Activated CD4-positive, CD25-positive, alpha-beta regulatory T cell treated with anti-CD3 and anti-CD28 coated beads, Interleukin-2, amount 50 U/mL, for 24 hours (primary cell): ENCODE measurements at places on chromosomes 12 and 14.

- no peak for ATAC-seq
Observed at GRCh38 chr12:130911193-130911592, 39.3 kb downstream of the RAN start.

DNA sequence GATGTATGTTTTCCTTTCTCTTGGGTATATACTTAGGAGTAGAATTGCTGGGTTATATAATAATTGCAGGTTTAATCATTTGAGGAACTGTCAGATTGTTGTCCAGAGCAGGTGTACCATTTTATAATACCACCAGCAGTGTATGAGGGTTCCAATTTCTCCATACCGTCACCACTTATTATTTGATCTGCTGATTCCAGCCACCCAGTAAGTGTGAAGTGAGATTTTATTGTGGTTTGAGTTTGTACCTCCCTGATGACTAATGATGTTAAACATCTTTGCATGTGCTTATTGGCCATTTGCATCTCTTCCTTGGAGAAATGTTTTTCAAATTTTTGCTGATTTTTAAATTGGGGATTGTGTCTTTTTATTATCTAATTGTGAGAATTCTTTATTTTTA, 15.1 kb downstream of the NCKAP5L start:
- ATAC-seq = peak; percentile 43

- no peak for ATAC-seq
Observed at GRCh38 chr14:45810152-45810872, 557.3 kb upstream of the MIS18BP1 start.

GRCh38 chr12:28896421-28896820, 252.7 kb upstream of the FAR2 start:
- no peak for ATAC-seq

DNA sequence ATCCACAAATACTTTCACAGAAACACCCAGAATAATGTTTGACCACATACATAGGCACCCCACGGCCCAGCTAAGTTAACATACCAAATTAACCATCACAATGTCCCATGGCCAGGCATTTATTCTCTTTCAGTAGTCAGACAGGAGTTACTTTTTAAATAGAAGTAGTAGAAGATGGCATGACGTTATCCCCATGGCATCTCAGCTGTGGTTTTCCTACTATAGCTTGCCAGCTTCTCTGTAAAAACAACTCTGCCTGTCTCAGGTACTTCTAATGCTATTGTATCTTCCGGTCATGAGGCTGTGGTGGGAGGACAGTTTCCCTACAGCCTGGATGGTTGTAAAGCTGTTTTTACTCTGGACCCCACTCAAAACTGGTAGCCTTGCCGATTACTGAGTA, 19.3 kb downstream of the CTSG start:
- no peak for ATAC-seq

DNA sequence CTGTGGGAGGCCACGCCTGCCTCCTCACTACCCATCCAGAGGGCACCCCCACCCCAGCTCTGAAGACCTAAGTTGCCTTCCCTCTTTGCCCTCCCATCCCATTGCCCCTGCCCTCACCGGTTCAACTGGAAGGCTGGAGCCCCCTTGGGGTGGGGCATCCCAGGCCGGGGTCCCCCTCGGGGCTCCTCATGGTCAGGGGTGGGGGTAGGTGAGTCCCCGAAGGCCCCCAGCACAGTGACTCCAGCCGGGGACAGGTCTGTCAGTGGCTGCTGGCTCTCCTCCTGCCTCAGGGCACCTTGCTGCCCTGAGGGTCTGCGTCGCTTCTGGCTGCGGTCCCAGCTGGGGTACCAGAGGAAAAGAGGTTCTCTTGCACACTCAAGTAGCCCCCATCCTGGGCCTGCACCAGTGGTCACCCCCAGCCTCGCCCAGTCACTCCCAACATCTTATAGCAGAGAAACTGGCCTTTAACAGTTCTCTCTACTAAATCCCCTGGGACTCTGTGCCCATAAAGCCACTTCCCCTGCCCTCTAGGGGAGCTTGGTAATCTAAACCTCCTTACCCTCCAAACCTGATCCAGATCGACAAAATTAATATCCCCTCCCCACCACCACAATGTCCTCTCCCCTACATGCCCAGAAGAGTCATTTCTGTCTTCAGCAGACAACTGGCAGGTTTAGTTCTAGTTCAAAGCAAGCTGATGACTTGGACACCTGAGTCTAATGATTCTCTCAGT, 5.1 kb downstream of the PIANP start:
- ATAC-seq = no peak

- no peak for ATAC-seq
Observed at GRCh38 chr14:41385797-41386196, 220.9 kb upstream of the LRFN5 start.

DNA sequence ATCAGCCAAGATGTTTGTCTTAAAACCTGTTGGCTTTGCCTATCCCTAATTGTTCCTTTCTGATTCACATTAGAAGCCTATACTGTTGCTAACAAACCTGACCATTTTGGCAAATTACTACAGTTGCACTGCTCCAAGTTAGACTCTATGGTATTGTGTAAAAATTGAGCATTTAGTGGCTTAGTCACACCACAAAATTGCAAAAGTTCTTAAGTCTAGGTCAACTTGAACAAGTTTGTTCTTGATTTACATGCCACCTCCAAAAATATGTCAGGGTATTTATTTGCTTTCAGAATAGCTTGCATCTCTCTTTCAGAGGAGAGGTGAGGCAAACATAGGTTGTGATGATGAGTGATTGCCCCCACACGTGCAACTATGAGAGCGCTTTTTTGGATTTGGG, 27.0 kb upstream of the PTHLH start:
- ATAC-seq = no peak

DNA sequence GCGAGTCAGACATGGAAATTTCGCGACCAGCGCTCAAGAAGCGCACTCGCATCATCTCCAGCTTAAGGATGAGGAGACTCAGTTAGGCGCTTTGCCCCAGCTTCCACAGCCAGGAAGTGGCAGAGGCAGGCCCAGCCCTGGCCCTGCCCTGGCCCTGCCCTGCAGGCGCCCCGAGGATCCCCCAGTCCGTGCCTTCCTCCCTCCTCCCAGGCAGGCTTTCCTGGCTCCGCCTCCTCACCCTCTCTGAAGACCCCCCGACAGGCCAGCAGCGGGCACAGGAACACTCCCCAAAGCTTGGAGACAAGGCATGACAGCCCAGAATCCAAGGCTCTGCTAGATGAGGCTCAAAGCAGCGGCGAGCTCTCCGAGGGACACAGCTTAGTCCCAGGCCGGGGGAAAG, 25.1 kb downstream of the UBR7 start:
- no peak for ATAC-seq

DNA sequence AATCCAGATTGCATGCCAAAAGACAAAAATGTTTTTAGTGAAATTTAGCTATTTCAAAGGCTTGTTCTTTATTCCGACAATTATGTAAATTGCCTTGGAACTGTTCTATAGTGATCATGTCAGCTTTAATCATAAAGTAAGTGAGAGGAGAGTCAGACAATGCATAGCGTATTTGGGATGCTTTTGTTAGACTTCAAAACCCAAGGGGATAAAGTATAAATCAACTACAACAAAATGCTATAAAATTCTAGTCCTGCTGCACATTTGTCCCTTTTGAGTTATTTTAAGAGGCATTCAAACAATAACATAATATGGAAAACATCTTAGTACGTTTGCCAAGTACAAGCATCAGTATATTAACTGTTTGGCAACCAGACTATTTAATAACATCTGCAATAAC, 11.3 kb downstream of the RTRAF start:
- ATAC-seq = no peak

GRCh38 chr14:104335176-104335575, 196.8 kb downstream of the KIF26A start:
- no peak for ATAC-seq

- ATAC-seq = no peak
Observed at GRCh38 chr12:1656902-1657301, 27.9 kb downstream of the WNT5B start.

DNA sequence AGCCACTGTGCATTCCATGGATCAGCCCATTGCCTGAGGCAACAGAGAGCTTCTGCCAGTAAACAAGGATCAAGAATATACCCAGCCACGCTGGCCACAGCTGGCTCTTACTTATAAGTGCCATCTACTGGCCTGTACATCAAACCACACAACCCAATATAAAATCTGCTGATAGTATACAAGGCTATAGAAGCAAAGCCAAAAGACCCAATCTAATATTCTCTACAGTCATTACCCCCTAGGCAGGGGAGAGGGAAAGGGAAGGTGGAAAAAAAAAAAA, 4.4 kb upstream of the FAM186B start:
- no peak for ATAC-seq

DNA sequence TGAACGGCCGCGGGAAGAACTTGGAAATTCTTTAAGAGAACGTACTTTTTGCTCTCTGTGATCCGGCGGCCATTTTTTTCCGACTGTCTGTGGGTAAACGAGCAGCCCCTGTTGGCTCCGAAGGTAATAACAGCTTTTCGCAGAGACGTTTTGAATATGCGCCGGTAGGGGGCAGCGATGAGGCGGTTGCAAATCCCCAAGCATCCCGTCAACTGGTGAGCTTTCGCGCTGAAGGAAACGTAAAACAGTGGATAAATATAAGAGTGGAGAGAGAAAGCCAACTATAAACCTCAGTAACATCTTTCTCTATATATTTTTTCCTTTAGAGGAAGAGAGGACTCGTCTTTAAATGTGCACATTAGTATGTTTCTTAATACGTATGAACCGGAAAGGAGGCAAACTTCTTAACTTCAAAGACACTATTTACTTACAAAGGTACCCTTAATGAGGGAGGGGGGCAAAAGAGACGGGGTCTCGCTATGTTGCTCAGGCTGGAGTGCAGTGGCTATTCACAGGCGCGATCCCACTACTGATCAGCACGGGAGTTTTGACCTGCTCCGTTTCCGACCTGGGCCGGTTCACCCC, 9.6 kb upstream of the NEMF start:
- peak; percentile 53 for ATAC-seq

- no peak for ATAC-seq
Observed at GRCh38 chr12:106170285-106170684, 31.5 kb upstream of the NUAK1 start.

DNA sequence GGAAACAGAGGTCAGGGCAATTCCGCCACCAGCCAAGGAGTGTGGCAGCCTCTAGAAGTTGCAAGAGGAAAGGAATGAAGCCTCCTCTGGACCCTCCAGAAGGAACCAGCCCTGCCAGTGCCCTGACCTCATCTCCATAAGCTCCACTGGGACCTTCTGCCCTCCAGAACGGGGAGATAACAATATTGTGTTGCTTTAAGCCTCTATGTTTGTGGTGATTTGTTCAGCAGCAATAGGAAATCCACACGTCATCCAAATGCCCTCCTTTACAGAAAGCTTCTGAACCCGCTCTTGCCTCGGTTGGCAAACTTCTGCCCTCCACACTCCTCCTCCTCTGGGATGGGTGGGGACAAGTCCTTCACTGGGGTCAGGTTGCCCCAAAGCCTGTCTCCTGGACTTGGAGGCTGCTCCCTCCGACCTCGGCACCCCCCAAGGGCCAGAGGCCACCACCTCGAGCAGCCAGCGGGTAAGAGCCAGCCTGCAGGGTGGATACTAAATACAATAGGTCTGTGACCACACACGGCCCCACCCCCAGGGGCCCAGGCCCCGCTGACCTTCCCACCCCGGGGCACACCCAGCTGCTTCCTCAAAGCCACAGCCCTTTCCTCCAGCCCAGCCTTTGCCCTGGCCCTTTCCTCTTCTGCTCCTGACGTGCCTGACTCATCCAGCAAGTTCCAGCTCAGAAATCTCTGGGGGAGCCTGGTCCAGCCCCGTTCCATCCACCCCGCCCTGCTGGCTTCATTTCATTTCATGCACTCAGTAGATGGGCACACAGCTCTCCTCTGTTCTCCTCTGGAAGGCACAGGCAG, 58.7 kb upstream of the NCOR2 start:
- ATAC-seq = no peak

DNA sequence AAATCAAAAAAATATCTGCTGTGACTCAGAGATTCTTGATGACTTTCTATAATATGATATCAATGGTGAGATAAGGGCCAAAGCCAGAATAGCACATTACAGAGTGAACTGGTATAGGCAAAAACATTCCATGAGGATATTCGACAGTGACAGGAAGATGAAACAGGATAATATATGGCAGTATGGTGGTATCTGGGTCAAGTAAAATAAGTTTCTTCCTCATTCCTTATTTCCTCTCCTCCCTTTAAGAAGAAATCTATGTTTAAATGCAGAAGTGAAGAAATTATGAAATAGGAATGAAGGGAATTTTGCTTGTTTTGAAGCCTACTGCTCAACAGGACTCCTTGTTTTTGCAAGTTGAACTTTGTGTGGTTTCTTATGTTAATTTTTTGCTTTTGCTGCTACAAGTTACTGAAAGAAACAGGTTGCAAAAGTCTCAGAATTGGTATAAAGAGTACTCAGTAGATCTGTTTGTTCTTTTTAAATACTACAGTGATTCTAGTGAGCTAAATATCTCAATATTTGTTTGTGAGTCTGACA, 7.0 kb downstream of the ACSS3 start:
- no peak for ATAC-seq

- no peak for ATAC-seq
Observed at GRCh38 chr14:58663494-58664111, 25.8 kb downstream of the DACT1 start.
